ENCODE measurements at places on chromosomes 16 and 17. TPM values are rescaled to one million over a fixed set of nuclear protein-coding genes. Genes with fewer than 3 reads are reported as not detected.

DNA sequence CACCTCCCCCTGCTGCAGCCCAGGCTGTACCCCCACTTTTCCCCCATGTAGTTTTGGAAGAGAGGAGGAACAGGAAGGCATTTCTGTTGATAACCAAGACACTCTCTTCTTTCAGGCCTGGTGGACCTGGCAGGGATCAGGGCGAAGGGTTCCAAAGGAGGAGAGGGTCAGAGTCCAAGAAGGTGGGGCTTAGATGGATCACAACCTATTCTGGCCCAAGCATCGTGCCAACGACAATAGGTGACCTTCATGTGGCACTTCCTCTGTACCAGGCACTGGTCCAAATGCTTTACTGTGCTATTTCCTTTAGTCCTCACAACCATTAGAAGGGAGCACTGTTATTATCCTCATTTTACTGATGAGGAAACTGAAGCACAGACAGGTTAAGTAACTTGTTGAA, 84.3 kb downstream of the TMEM132E start:
- DNase-seq: no peak

DNA sequence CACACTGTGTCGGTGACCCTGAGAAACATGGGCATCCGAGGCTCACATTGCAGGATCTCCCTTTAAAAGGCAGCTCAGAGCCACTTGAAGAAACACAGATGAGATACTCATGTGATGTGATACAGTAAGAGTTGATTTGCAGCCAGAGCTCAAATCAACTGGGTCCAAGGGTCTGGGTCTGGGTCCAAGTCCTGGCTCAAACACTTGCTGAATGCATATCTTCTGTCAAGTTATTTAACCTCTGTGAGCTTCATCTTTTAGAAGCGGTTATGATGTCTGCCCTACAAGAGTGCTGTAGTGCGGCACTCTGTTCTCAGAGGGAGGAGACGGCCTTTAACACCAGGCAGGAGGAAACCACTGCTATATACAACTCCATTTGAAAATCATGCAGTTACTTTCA, 6.4 kb downstream of the KRT38 start:
- no peak for DNase-seq

The CCDC144A gene
- total RNA-seq: 0.98 TPM

- no peak for DNase-seq
Observed at GRCh38 chr17:4843321-4844000, 10.3 kb downstream of the MINK1 start.

DNA sequence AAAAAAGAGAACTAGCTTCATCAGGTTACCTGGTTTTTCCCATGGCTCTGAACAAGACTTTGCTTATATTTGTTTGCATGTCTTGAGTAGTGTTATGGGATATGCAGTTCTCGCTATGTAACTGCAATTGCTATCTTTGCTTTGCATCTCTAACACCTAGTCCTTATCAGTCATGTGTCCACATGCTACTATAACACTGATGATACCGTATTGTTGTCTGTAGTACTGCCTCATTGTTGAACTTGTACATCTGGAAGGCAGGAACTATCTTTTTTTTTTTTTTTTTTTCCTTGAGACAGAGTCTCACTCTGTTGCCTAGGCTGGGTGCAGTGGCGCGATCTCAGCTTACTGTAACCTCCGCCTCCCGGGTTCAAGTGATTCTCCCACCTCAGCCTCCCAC, 2.5 kb downstream of the PSME3 start:
- no peak for DNase-seq

GRCh38 chr17:33039874-33040273, 48.2 kb downstream of the SPACA3 start:
- DNase-seq: no peak

The TSPAN10 gene
- 0.11 TPM for total RNA-seq

The ERN2 gene
- total RNA-seq: not detected

- no peak for DNase-seq
Observed at GRCh38 chr17:2482218-2482617, 29.5 kb downstream of the METTL16 start.

The C16orf46 gene
- total RNA-seq: 1.6 TPM

- no peak for DNase-seq
Observed at GRCh38 chr16:73226675-73227074, 178.7 kb upstream of the ZFHX3 start.

DNA sequence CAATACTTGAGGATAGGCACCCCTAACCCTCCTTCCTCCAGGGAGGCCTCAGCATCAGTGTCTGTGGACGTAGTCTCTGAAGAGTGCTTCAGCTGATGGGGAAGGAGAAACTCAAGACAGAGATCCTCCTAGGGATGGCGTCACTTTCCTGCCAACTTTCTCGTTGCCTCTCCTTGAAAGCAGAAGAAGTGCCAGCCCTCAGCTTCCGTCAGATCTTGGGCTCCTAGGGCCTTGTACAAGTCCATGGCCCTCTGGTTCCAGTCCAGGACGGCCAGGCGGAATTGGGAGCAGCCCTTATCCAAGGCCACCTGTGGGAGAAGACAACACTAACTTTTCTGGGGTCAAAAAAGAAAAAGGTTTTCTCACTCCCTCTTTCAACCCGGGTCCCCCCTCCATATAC, 1.3 kb downstream of the SAT2 start:
- no peak for DNase-seq

The PLCD3 gene
- total RNA-seq: 5.5 TPM

DNA sequence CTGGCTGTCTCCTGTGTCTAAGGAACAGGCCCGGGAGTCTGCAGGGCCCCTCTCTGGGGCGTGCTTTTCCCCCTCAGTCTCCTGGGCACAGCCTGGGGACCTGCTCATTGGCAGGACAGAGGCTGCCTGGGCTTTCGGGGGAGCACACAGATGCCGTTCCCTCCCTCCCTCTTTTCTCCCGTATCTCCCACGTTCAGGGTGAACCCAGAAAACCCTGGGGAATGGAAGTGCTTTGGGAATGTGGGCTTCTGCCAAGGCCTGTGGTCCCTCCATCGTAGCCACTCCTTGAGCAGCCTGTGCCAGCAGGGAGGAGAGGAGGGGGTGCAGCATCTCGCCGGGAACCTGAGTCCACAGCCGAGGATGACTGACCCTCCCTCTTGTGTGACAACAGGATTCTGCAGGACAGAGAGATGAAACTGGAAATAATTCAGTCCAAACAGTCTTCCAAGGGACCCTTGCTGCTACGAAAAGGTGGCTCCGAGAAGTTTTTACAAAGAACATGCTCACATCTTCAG, 52.0 kb downstream of the RNF213 start:
- DNase-seq: no peak
